ENCODE measurements at places on chromosomes 1 and 21. TPM values are rescaled to one million over a fixed set of nuclear protein-coding genes. Genes with fewer than 3 reads are reported as not detected.

Gene NIBAN1
- not detected for polyA plus RNA-seq

GRCh38 chr1:15724949-15725880 lies 10.8 kb upstream of the SLC25A34 start:
- no peaks in the 10 kb centered on the region for H3K27me3 ChIP-seq
- H3K27ac ChIP-seq: no peak overlapping the region
- no peaks in the 10 kb centered on the region for H3K4me1 ChIP-seq
- H3K36me3 ChIP-seq: peaks cover 14% of the 10 kb centered on the region
- DNase-seq: no peak

- no peak for DNase-seq
- peaks cover 84% of the 10 kb centered on the region for H3K36me3 ChIP-seq
- H3K27ac ChIP-seq: no peak overlapping the region
- H3K4me1 ChIP-seq: no peaks in the 10 kb centered on the region
- no peak overlapping the region for H3K4me3 ChIP-seq
Measured at GRCh38 chr1:17669866-17670451, 85.2 kb upstream of the ACTL8 start.

- DNase-seq: no peak
- H3K27me3 ChIP-seq: no peaks in the 10 kb centered on the region
- no peaks in the 10 kb centered on the region for H3K4me1 ChIP-seq
- H3K4me3 ChIP-seq: no peak overlapping the region
- no peaks in the 10 kb centered on the region for H3K36me3 ChIP-seq
- H3K27ac ChIP-seq: no peak overlapping the region
Measured at GRCh38 chr1:187001198-187001889, 172.6 kb downstream of the PLA2G4A start.

All from HepG2 (cell line).